ENCODE measurements at places on chromosomes 16 and 17.
A peak's percentile ranks its signal among the peaks of the same experiment; 100 is the strongest.

GRCh38 chr16:15594711-15595320 lies 48.1 kb downstream of the MARF1 start:
- no peak for DNase-seq

GRCh38 chr17:1769822-1770477 lies 8.1 kb downstream of the SERPINF1 start:
- no peak for DNase-seq

- DNase-seq: no peak
Observed at GRCh38 chr17:45294506-45294905, 22.3 kb downstream of the MAP3K14 start.

GRCh38 chr16:68717684-68718083 lies 19.4 kb upstream of the CDH1 start:
- no peak for DNase-seq

GRCh38 chr17:19332371-19333131 lies 30.0 kb downstream of the B9D1 start:
- peak; percentile 15 for DNase-seq

DNA sequence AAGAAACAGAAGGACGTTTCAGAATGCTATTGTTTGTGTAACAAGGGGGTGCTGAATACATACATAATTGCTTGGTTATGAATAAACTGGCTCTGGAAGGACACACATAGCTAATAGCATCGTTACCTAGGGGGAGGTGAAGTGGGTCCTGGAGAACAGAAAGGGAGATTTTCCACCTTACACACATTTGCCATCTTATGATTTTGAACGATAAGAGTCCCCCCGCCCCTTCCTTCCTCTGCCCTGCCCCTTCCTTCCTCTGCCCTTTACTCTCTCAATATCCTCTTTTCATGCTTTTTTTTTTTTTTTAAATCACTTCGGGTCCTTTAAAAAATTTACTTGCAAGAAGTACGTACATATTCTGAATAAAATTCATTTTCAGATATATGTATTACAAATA lies 902 bp upstream of the DHRS7B start:
- DNase-seq: peak; percentile 54

GRCh38 chr17:41844971-41845370 lies 7.3 kb downstream of the KLHL10 start:
- DNase-seq: no peak

DNA sequence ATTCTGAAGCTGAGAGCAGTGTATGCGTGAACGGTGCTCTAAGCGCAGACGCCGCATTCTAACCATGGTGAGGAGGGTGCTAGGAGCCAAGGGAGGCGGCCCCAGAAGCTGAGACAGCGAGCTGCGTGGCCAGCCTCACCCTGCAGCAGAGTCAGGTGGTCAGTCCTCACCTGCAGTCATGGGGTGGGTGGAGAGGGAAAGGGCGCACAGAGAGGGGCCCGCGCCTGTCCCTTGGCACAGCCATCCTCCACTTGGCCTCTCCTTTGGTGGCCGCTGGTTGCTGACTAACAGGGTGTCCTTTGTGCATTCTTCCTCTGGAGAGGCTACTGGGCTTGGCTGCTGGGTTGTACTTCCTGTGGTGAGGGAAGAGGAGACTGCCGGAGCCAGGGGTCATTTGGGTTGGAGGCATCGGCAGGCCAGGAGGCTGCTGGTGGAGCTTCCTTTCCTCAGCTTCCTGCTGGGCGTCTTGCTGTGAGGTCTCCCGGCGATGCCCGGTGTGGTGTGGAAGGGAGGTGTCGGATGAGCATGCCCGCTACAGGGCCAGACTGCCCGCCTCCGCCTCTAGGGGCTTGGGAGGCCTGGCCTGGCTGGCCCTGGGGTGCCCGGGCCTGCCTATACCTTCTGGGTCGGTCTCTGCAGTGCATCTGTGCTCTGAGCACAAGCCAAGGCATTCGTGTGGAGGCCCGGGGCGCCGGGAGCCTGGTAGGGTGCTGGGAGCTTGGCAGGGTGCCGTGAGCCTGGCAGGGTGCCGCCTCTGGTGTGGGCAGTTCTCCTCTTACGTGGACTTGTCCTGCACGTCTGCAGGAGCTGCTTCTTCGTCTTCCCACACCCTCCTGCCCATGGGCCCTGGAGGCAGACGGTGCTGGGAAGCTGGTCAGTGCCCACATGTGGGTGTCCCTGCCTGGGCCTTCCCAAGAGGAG lies 17.4 kb downstream of the RNF213 start:
- DNase-seq: no peak

- no peak for DNase-seq
Observed at GRCh38 chr17:47368262-47368661, 44.5 kb downstream of the EFCAB13 start.

DNA sequence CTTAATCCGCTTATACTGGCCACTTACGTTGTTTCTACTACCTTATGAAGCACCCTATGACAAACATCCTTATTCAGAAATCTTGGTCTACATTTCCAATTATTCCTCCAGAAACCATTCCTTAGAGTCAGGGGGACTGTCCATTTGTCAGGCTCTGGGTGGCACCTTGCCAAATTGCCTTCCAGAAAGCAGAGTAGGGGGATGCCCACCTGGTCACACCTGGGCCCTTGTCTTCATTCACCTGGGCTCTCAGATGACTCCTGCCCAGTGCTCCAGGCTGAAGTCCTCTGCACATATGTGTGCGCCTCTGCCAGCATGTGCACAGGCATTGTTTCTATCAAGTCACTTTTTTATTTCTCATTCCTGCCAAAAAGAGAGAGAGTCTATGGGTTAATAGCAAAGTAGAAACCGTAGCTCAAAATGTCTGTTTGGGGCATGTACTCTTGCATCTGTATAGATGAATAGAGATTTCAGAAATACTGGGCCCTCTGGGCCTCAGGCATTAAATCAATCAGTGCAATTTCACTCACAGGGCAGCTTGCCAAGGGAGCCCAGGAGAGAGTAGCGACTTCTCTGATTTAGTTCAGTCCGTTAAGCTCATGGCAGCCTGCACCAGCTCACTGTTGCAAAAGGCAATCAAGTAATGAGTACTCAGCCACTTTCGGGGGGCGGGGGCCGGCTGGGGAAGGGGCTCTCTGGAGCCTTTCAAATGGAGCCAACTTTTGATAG lies 104.7 kb downstream of the SOCS1 start:
- no peak for DNase-seq

DNA sequence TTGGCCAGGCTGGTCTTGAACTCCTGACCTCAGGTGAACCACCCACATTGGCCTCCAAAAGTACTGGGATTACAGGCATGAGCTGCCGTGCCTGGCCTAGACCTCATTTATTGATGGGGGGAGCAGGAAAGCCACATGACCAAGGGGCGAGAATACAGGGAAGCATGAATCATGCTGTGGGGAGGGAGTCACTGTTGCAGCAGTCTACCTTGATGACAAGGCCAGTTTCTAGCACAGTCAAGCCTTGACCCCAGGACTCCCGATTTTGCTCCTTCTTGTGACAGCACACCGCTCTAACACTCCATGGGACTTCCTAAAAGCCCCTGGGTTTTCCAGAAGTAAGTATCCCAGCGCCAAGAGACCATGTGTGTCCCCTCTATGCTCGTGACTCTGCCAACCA lies 42.9 kb upstream of the IRF8 start:
- DNase-seq: no peak

- peak; percentile 59 for DNase-seq
Observed at GRCh38 chr17:40547079-40547784, 18.0 kb downstream of the CCR7 start.

DNA sequence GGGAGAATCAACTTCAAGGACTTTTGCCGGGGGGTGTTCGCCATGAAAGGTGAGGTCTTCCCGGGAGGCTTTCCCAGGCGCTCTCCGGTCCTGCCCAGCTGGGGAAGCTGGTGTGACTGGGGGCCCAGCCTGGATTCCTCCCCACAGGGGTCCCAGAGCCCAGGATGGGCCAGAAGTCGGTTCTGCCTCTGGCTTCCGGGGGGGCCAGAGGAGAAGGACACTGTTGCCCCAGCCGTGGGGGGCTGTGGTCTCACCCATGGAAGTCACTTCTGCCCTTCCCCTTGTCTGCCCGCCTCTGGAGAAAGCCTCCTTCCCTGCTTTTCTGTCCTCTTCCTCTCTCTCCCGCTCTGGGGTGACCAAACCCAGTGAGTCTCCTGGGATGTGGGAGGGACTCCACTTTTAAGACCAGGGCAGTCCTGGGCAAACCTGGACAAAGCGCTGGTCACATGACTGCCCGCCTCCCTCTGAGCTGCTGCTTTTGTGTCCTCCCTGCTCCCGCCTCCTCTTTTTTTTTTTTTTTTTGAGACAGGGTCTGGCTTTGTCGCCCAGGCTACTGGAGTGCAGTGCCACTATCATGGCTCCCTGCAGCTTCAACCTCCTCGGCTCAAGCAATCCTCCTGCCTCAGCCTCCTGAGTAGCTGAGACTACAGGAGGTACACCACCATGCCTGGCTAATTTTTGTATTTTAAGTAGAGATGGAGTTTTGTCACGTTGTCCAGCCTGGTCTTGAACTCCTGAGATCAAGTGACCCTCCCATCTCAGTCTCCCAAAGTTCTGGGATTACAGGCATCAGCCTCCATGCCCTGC lies 40.6 kb downstream of the RAB11FIP4 start:
- DNase-seq: no peak

DNA sequence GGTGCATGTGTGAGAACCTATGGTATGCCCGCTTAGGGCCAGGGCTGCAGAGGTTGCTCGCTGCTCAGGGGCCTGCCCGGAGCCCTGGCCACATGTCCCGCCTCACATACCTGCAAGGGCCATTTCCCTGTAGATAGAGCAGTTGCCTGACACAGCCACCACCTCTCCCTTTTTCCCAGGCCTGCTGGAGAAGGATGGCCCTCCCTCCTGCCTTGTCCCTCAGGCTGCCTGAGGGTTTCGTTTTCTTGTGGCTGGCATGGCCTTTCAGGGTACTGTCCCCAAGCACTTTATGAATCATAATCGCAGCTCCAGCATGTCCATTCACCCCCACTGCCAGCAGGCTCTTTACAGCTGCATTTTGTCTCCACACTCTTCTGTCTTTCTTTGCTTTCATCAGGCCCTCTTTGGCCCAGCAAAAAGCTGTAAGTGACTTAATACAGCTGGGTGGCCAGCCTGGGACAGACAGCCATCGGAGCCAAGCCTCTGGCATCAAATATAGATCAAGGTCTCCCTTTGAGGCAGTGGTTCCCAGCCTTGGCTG lies 65.7 kb downstream of the MPRIP start:
- DNase-seq: no peak

DNA sequence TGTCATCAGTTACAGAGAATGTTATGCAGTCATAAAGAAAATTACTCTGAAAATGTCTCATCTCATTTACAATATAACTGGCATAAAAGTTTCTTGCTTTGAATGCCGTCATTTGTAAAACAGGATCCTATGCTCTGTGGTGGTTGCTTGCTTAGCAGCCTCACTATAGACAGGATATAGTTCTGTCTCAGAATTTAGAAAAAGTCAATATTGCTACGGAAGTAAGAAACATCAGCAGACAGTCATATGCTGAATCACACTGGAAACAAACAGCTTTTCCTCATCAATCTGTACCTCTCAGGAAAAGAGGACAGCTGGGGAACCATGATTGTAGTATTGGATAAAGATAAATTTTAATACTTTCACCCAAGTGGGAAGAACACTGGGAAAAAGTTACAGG lies 105.5 kb downstream of the MYO1D start:
- no peak for DNase-seq

DNA sequence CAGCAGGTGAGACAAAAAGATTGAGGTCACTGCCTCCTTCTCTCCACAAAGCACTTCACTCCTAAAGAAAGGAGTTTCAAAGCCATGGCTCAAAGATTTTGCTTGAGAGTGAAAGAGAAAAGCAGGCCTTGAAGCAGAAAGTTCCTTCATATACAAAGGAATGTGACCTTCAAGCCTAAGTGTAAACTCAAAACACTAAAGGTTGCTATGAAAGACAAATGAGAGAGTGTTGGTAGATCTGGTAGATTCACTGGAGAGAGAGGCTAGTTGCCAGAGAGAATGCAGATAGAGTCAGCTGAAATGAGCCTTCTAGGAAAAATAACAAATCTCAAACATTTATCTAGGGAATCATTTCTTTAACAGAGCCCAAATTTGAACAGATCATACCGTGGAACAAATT lies 305.2 kb downstream of the CDH8 start:
- DNase-seq: no peak

GRCh38 chr17:81388091-81388611 lies 7.1 kb upstream of the BAHCC1 start:
- DNase-seq: no peak

- DNase-seq: no peak
Observed at GRCh38 chr16:81711657-81712319, 67.3 kb upstream of the PLCG2 start.

- no peak for DNase-seq
Observed at GRCh38 chr17:68969101-68969500, 13.9 kb upstream of the ABCA8 start.

DNA sequence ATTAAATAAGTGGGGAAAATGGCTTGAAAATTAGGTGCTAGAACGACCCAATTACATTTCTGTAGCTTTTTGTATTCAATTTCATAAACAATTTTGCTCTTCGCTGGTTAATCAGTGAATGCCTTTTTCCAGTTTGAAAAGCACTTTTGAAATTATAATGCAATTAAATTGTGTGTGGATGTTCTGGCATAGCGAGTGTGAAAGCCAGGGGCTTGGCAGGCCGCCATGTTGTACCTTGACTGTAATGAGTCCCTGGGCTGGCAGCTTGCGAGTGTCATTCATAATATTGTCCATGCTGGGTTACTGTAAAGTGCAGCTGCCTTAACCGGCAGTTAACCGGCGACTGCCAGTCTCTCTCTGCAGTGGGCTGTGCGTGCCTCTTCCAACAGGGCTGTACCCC lies 177.8 kb downstream of the CCDC182 start:
- no peak for DNase-seq

DNA sequence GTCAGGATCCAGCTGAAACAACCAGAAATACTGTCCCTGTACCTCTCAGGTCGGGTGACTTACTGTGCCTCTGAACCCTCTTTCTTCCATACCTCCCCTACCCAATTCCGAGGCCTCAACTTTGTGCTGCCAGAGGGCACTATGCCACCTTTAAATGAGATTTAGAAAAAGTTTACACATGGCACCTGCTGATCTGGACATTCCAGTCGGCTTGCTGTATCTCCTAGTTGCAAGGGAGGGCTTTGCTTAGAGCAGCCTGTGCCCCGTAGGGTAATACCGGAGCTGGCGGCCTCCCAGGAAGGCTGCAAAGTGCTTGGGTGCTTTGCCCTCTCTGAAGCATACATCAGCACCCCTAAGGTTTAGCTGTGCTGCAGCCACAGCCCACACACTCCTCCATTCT lies 306.0 kb upstream of the RBFOX1 start:
- no peak for DNase-seq

DNA sequence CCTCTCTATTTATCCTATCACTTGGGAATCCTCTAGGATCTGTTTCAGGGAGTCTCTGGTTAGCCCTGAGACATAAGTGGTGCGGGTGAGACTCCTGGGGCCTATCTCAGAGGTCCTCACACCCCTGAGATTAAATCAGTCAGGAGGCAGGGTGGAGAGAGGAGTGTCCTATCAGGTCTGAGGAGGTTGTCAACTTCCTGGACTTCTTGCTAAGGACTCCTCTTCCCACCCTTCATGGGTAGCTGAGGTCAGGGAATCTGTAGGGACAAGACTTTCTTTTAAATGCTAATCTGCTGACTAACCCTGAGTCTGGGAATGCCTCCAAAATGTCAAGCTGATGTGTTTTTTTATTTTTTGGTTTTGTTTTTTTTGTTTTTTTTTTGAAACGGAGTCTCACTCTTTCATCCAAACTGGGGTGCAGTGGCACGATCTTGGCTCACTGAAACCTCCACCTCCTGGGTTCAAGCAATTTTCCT lies 6.6 kb upstream of the ARMC5 start:
- no peak for DNase-seq

GRCh38 chr17:39238311-39238972 lies 12.7 kb upstream of the STAC2 start:
- DNase-seq: peak; percentile 58

GRCh38 chr16:64311241-64311640 lies 810.6 kb downstream of the CDH11 start:
- DNase-seq: no peak

GRCh38 chr17:30236766-30237165 lies 1.3 kb upstream of the SLC6A4 start:
- no peak for DNase-seq
